ENCODE measurements at places on chromosomes 7 and 10.
A peak's percentile ranks its signal among the peaks of the same experiment; 100 is the strongest.

DNA sequence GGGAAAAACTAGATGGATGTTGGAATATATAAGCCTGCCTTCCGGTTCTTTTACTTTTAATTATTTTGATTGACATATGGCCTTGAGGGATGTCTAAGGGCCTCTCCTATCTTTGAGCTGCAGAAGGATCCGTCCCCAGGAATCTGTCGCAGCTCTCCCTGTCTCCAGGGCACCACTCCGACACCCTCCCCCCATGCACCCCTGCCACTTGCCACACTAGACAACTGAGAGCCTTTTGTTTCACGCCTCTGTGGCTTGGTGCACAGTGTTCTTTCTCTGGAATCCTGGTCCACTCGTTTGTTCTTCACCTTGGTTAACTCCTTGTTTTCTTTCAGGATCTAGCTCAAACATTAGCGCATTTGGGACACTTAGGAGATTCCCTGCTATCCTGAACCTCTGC, 124.1 kb upstream of the EFCAB10 start:
- H3K27ac ChIP-seq: no peak overlapping the region
- DNase-seq: no peak
- peaks cover 12% of the 10 kb centered on the region for H3K4me1 ChIP-seq
- peaks cover 19% of the 10 kb centered on the region for H3K36me3 ChIP-seq
- H3K4me3 ChIP-seq: no peak overlapping the region

DNA sequence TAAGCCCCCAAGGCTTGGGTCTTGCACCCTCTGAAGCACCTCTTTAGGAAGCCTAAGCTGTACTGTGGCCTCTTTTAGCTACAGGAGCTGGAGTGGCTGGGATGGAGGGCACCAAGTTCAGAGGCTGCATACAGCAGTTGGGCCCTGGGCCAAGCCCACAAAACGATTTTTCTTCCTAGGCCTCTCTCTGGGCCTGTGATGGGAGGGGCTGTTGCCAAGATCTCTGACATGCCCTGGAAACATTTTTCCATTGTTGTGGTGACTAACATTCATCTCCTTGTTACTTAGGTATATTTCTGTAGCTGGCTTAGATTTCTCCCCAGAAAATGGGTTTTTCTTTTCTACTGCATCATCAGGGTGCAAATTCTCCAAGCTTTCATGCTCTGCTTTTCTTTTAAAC, 375.7 kb upstream of the NPSR1 start:
- H3K27me3 ChIP-seq: no peaks in the 10 kb centered on the region
- no peak overlapping the region for H3K27ac ChIP-seq
- DNase-seq: no peak
- peaks cover under 1% of the 10 kb centered on the region for H3K4me1 ChIP-seq
- H3K36me3 ChIP-seq: peaks cover 14% of the 10 kb centered on the region
- no peak overlapping the region for H3K4me3 ChIP-seq

DNA sequence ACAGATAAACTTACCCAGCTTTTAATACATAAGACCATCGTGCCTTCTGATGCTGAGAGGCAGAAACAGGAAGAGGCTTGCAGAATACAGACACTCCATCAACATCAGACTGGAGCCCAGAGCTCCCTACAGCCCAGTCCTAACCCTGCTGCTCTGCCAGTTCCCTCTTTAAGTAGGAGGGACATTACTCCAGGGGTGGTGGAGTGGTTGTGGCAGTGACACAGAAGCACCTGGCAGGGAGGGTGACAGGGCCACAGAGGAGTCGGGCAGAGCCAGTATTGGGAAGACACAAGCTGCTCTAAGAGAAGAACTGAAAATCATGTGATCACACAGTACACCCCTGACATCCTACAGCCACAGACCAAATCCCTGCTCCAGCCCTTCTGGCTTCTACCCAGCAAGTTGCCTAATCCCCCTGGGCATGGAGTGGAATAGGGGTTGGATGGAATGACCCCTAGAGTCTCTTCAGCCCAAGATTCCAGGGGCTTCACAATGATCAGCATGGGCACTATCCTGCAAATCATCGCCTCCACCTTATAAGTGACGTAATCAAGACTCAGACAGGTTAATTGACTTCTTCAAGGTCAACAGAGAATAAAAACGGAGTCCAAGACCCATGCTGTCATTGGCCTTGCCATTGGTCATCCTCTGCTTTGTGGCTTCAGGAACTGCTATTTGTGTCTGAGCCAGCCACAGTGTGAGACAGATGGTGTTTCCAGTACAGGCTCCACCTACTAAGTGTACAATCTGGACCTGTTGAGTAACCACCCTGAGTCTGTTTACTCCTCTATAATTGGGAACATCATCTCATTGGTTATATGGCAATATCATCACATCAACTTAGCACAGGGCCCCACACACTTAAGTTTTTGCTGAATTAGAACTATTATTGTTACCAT, 61.1 kb upstream of the ZMIZ1 start:
- DNase-seq: no peak
- H3K4me1 ChIP-seq: peaks cover 8% of the 10 kb centered on the region
- no peaks in the 10 kb centered on the region for H3K36me3 ChIP-seq
- H3K27ac ChIP-seq: peak overlapping the region; percentile 13
- peaks cover 3% of the 10 kb centered on the region for H3K27me3 ChIP-seq
- H3K4me3 ChIP-seq: no peak overlapping the region

GRCh38 chr7:25559581-25560367, 331.5 kb upstream of the NPVF start:
- H3K36me3 ChIP-seq: no peaks in the 10 kb centered on the region
- no peak overlapping the region for H3K27ac ChIP-seq
- H3K4me3 ChIP-seq: no peak overlapping the region
- no peak for DNase-seq

DNA sequence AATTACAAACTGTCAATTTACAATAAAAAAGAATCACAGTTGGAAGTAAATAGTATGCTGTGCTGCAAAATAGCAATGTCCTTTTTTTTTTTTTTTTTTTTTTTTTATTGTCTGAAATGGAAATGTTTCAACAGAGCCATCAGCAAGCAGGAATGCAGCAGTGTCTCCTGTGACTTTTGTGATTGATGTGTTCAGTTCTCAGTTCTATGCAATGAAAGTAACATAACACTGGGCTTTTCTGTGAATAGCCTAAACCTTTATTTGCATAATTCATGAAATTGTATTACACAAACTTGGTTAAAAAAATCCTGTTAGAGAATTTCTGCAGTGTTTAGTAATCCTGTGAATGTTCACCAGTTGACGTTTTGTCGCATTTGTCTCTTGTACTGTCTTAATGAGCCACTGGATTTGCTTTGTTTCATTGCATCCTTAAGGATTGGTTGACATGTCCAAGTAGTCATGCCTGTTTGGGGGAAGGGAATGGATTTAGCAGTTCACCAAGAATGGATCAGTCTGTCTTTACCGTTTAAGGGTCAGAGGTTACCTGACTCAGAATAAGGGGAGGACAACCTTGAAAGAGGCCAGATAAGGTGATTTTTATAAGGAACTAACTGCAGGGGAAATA, 192.7 kb downstream of the MLLT10 start:
- peaks cover 2% of the 10 kb centered on the region for H3K36me3 ChIP-seq
- H3K27ac ChIP-seq: no peak overlapping the region
- no peaks in the 10 kb centered on the region for H3K27me3 ChIP-seq

DNA sequence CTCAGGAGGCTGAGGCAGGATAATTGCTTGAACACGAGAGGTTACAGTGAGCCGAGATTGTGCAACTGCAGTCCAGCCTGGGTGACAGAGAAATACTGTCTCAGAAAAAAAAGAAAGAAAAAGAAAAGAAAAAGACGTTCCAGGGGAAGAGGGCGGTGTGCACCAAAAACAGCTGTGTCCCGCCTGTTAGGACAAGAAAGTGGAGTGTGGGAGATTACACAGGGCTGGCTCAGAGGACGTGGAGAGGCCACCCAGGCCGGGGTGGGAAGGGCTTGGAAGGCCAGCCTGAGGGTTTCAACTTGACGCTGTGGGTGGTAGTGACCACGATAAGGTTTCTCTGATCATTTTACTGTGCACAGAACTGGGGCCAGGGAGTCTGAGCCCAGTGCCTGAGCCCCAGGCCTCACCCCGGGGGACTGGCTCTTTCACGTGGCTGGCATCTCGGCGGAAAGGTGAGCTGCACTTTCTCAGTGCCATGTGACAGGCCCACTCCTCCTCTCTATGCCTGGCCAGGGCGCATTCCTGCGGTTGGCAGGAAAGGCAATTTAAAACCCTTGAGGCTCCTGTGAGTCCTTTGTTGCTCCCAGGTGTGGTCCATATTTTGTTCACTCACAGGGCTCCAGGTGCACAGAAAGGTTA, 13.9 kb downstream of the RHBDD2 start:
- H3K27me3 ChIP-seq: no peaks in the 10 kb centered on the region
- peak overlapping the region; percentile 12 for H3K4me3 ChIP-seq
- H3K4me1 ChIP-seq: peaks cover 12% of the 10 kb centered on the region
- peaks cover 5% of the 10 kb centered on the region for H3K36me3 ChIP-seq
- no peak overlapping the region for H3K27ac ChIP-seq

- H3K27ac ChIP-seq: no peak overlapping the region
- H3K36me3 ChIP-seq: no peaks in the 10 kb centered on the region
- no peak for DNase-seq
Observed at GRCh38 chr10:93462881-93463280, 19.3 kb downstream of the MYOF start.

GRCh38 chr7:101236292-101236835, 1.2 kb downstream of the CLDN15 start:
- H3K4me3 ChIP-seq: no peak overlapping the region
- H3K36me3 ChIP-seq: no peaks in the 10 kb centered on the region
- peaks cover 7% of the 10 kb centered on the region for H3K4me1 ChIP-seq
- H3K27me3 ChIP-seq: peaks cover 8% of the 10 kb centered on the region
- no peak for DNase-seq
- H3K27ac ChIP-seq: no peak overlapping the region

DNA sequence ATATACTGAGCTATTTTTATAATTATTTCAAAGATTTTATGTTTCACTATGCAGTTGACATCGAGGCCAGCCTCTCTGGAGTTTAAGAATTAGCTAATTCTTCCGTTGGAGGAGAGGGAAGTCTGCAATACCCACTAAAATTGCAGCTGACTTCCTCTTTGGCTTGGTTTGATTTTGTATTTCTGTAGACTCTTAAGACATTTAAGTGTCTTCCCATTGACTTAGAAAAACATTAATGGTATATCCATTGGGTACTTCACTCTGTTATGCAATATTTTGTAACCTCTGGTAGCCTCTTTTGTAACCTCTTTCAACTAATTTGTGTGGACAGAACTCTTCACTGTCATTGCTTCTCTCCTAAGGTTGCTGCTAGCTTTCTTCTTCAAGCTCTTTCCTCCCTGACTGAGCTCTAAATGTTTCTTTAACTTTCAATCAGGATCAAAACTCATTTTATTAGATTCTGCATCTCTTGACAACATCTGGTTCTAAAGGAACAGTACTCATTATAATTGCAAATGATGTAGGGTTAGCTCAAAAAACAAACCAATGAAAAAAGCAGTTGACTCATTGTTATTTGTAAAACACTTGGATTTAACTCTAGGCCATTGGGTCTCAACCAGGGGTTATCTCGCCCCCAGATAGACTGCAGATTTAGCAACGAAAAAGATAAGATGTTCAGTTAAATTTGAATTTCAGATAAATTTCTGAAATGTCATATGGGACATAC, 1.7 kb upstream of the ANKRD22 start:
- no peaks in the 10 kb centered on the region for H3K36me3 ChIP-seq
- no peak for DNase-seq
- no peaks in the 10 kb centered on the region for H3K27me3 ChIP-seq
- H3K27ac ChIP-seq: no peak overlapping the region

DNA sequence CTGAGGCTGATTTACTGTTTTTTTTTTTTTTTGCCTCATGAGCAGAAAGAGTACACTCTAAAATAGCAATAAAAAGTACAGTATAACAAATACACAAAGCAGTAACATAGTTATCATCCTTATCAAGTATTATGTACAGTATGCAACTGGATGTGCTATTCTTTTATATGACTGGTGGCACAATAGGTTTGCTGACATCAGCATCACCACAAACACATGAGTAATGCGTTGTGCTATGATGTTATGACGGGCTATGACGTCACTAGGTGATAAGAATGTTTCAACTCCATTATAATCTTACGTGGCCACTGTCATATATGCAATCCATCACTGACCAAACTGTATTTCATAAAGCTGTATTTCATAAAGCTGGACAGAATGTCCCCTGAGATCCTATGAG, 189.2 kb upstream of the GLI3 start:
- H3K36me3 ChIP-seq: no peaks in the 10 kb centered on the region
- DNase-seq: no peak
- H3K27ac ChIP-seq: no peak overlapping the region
- H3K4me1 ChIP-seq: peaks cover 16% of the 10 kb centered on the region

GRCh38 chr10:6579904-6580278, at the start of gene PRKCQ:
TSS of gene PRKCQ (minus strand) at chr10:6580276. CDS start at chr10:6515135, 65,141 bp downstream.
- H3K4me3 ChIP-seq: peak within 1 kb of the TSS; percentile 90
- no peak within 1 kb of the TSS for H3K27ac ChIP-seq
- peaks cover 42% of the 10 kb centered on the region for H3K27me3 ChIP-seq

DNA sequence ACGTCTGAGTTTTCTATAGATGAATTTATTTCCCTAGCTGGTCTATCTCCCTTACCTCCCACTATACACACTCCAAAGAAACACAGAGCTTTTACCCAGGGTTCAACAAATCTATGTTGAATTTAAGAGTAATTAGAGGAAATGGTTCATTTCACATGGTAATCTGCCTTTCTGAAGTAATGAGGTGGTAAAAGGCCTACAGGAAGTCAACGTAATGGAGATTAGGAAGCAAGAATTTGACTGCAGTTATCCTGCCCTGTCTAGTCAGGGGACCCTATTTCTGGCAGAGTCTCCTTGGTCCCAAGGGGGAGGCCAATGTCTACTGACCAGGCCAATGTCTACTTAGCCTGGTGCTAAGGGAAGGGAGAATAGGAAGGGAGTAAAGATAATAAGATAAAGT, 21.4 kb upstream of the SIRT1 start:
- DNase-seq: no peak
- no peak overlapping the region for H3K27ac ChIP-seq
- H3K4me1 ChIP-seq: peaks cover 9% of the 10 kb centered on the region
- no peak overlapping the region for H3K4me3 ChIP-seq
- H3K36me3 ChIP-seq: no peaks in the 10 kb centered on the region
- no peaks in the 10 kb centered on the region for H3K27me3 ChIP-seq

- no peaks in the 10 kb centered on the region for H3K36me3 ChIP-seq
- no peaks in the 10 kb centered on the region for H3K4me1 ChIP-seq
- no peak overlapping the region for H3K27ac ChIP-seq
- H3K27me3 ChIP-seq: no peaks in the 10 kb centered on the region
Observed at GRCh38 chr10:95831076-95831475, 75.1 kb downstream of the ENTPD1 start.

DNA sequence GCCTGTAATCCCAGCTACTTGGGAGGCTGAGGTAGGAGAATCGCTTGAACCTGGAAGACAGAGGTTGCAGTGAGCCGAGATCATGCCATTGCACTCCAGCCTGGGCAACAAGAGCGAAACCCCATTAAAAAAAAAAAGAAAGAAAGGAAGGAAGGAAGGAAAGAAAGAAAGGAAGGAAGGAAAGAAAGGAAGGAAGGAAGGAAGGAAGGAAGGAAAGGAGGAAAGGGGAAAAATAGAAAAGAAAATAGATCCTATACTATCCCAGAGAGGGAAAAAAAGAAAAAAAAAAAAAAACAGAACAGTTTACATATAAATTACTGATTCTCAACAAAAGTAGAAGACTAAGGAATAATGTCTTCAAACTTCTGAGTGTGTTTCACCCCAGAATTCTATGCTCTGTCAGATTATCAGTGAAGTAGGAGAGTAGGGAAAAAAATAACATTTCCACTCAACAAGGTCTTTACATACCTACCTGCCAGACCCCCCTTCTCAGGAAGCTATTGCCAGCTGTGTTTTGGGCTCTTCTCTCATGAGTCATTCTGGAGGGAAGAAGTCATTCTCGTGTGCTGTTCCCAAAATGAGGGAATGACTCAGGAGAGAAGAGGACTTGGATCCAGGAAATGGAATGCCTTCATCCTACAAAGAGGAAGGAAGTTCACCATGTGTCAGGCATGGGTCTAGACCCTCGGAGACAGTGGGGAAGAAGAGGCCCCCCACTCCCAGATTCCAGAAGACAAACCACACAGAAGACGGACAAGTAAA, 20.9 kb downstream of the RGS10 start:
- no peaks in the 10 kb centered on the region for H3K36me3 ChIP-seq
- no peak overlapping the region for H3K4me3 ChIP-seq
- no peak for DNase-seq
- H3K4me1 ChIP-seq: peaks cover 14% of the 10 kb centered on the region
- H3K27ac ChIP-seq: no peak overlapping the region
- peaks cover 2% of the 10 kb centered on the region for H3K27me3 ChIP-seq
